ENCODE measurements at places on chromosomes 13 and 19.

DNA sequence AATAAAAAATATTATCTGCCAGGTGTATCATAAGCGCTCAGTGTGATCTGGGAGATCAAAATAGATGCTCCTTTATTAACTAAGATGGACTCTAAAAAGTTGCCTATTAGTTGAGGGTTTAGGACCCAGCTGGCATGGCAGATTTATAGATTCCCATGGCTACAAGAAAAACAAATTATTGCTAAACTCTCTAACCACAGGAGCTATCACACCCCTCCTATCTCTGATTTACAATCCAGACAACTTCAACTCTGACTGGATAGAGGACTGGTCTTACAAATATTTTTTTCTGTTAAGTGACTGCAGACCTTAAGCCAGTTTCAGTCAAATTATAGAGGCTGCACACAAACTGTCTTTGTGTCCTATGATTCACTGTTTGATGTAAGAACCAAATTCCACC lies 45.4 kb upstream of the MYCBP2 start:
- DNase-seq: no peak

DNA sequence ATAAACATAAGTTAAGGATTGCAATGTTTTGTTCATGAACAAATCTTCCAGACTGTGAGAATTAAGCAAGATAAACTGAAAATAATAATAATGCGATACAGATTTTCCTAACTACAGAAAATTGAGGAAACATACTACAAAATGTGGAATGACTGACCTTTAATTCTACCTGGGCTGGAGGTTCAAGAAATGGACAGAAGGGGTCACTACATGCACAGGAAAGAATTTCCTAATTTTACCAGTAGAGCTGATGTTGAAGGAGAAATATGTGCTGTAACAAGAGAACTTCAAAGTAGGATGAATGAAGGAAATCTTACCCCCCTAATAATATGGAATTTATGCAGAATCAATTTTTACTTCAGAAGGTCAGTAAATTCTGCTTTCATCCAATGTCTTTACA lies 62.3 kb downstream of the ZNF627 start:
- DNase-seq: no peak

DNA sequence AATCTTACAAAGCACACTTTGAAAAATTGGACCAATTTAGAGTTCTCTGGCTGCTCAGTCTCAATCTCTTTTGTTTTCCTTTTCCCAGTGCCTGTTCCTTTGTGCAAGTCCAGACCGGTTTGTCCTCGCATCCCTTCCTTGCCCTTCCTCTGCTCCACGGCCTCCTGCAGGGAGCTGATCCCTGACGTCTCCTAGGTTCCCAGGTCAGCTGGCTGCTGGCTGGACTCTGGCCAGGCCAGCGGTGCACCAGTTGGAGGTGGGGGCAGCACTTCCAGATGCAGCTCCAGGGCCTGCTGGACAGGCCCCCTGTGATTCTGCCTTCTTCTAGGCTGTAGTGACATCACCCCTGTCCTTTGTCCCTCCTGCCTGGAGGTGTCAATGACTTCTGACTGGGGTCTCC lies 44.0 kb upstream of the KPNA3 start:
- no peak for DNase-seq

GRCh38 chr19:32831611-32832010 lies 38.0 kb downstream of the SLC7A9 start:
- no peak for DNase-seq

- no peak for DNase-seq
These were observed 173.3 kb downstream of the COL4A1 start for GRCh38 chr13:110133425-110134235.
